ENCODE measurements at places on chromosomes 12 and 14.

GRCh38 chr14:98408713-98409112, 863.3 kb downstream of the BCL11B start:
- no peak for DNase-seq

DNA sequence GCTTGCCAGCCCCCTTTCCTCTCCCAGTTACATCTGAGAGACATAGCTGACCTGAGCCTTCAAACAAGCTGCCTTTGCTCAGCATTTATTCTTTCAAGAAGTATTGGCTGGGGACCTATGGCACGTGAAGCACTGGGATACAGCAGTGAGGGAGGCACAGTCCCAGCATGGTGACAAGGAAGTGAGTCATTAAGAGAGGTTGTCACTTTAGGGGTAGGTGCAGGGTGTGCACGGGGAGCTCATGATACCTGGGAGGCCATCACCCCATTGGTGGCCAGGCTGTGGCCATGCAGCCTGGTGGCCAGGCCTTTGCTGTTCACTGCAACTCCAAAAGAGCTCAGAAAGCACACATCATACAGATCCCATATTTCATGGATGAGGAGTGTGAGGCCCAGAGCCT, 5.7 kb upstream of the KRT75 start:
- no peak for DNase-seq

DNA sequence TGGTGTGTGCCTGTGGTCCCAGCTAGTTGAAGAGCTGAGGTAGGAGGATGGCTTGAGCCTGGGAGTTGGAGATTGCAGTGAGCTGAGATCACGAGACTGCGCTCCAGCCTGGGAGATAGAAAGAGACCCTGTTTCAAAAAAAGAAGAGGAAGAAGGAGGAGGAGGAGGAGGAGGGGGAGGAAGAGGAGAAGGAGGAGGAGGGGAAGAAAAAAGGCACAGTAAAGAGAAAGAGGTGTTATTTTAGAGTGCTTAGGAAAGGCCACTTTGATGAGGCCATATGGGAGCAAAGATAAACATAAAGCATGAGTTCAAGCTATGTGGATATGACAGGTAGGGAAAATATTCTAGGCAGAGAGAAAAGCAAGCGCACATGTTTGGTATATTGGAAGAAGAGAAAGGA, 154.1 kb upstream of the BTG1 start:
- DNase-seq = no peak

GRCh38 chr12:3077572-3078081, 448 bp downstream of the TSPAN9 start:
- no peak for DNase-seq

DNA sequence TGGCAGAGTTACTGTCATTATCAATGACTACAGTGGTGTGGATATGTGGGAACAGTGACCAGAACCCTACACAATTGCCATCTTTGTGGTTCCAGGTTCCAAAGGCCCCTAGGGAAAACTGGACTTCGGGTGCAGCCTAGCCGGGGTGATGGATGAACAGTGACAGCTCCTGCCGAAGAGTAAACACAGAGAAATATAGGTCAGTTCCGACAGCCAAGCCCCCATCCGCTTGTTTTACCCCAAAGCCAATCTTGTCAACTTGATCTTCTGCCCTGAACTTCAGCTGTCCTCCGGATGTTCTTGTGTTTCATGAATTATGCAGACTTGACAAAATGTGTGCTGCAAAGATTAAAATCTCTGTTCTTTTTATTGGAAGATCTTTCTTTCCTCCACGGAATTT, 200.4 kb upstream of the SRRM4 start:
- no peak for DNase-seq

DNA sequence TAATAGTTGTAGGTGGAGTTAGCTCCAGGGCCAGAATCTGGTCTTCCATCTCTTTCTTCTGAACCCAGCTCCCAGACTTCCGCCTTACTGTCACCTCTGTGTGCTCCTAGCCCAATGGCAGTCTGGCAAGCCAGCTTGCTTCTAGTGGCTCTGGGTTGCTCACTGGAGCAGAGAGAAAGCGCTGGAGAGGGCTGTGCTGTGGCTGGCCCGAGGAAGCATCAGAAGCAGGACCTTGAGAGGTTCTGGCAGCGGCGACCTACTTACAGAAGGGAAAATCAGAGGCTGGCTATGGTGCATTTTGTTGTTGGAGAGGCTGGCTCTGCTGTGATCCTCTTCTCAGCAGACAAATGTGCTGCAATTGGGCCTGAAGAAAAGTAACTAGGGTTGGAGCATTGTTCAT, 28.6 kb downstream of the KCNA5 start:
- DNase-seq = no peak

- DNase-seq = no peak
Observed at GRCh38 chr12:26030371-26030770, 71.9 kb downstream of the RASSF8 start.

- DNase-seq = no peak
Observed at GRCh38 chr12:25723921-25724491, 170.9 kb upstream of the LMNTD1 start.

DNA sequence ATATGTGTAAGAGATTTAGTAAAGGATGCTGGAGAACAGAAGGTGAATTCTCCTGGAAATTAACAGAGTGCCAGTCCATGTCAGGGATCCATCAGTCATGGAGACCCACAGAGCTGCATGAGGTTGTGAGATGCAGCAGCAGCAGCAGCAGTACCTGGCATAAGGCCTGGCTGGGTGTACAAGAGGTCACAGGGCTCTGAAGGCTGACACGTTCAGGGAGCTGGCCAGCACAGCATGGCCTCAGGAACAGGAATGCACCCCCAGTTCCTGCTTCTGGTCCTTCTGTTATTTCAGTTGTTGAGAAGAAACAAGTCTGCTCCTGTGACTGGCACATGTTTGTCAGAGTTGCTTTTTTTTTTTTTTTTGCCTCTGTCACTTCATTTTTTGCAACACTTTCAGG, 210.8 kb downstream of the CNTN1 start:
- DNase-seq = no peak

GRCh38 chr12:18718462-18718861, 19.4 kb downstream of the PLCZ1 start:
- no peak for DNase-seq

GRCh38 chr12:63961048-63961447, 116.5 kb downstream of the SRGAP1 start:
- no peak for DNase-seq

DNA sequence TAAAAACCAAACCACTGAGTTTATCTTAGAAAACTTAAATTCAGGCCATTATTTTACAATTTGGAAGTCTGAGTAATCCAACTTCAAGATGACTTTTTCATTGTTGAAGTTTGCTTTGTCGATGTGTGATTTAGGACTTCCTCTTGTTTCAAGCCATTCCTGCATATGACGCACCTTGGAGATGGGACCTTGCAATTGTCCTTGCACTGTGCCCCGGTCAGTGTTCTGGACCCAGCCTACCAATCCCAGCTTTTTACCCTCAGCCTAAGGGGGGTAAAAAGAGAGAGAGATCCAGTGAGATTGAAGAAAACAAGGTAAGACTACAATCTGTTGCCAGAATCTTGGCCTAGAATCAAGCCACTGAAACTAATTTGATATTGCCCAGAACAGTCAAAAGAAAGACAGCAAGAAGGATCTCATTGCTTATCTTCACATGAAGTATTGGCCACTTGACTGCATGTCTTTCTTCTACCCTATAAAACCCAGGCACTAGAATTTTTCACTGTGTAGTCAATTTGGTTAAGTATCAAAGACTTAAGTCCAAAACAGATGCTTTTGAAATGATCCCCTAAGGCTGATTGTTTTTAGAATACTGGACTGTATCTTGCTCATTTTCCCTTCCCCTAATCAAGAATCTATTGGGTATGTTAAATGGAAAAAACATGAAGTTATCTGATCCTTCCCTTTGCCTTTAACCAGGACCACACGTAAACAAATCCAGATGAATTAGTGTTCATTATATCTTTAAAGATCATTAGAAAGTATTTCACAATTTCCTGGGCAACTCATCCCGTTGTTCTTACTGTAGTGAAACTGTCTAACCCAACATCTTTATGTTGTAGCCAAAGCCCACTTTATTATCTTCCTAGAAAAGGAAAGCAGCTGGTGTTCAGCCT, 2.4 kb upstream of the MLH3 start:
- no peak for DNase-seq

DNA sequence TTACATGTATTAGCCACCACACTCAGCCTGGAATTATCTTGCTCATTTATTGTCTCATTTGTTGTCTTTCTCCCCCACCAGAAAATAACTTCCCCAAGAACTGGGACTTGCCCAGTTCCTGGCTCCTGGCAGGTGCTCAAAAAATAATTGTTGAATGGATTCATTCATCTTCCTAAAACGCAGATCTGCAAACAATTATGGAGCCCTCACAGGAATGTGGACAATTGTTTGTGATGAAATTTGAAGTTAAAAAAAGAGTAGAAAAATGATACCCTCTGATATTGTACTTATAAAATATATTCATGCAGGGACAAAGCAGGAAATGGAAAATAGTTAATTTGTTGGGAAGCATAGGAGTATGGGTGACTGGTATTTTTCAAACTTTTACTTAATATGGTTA, 60.7 kb upstream of the MAP1LC3B2 start:
- DNase-seq = no peak

DNA sequence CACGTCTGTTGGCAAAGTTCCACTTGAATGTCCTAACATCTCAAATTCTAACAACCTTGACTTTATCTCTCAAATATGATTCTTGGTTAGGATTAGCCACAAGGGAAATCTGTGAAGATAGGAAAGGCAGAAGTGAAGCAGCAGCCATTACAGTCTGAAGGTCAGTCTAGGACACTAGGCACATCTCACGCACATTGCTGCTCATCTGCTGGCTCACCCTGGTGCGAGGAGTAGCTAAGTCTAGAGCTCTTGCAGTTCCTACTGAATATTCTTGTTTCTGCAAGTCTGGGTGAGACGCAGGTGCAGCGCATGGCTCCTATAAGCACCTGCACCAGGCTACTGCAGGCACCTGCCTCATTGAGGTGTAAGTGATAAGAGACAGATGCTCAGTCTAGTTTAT, 6.4 kb upstream of the SLC25A3 start:
- DNase-seq = no peak

GRCh38 chr12:90959538-90960139, 4.7 kb upstream of the CCER1 start:
- DNase-seq = no peak

DNA sequence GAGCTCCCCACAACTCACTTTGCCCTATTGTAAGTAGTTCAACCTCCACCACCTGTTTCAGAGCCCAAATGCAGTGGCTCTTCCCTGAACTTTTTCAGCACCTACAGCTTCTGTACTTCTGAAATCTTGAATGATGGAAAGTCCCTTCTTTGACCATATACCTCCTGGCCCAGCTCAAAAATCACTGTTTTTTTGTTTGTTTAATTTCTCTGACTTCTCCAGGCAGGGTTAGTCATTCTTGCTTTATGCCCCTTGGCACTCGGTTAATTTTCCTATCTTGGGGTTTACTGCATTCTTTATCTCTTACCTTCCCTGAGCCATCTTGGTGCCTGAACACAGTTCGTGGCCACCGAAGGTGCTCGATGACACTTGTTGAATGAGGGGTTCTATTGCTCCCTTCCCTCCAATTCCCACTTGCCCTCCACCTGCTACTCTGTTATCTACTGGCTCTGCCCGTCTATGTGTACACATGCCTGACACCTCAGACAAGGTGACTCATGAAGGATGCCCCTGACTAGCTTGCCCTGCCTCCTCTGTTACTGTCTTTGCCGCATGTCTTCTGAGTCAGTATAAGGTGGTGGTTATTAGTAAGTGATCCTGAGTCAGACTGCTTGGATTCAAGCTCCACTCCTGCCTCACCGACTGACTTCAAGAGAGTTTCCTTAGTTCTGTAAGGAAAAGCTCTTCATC, 4.4 kb downstream of the AMHR2 start:
- DNase-seq = peak; percentile 88

DNA sequence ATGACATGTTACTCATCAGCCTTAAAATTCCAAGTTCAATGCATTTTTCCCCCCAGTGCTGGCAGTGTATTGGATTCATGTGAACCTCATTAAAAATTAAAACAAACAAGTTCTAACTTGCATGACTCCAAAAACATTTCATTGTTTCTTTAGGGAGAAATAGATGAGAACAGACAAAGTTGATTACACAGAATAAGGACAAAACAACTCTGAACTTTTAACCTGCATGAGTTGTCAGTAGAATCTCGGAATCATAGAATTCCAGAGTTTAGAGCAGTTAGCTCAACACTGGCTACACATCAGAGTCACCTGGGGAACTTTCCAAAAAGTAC, 127.5 kb downstream of the TMX1 start:
- DNase-seq = no peak

DNA sequence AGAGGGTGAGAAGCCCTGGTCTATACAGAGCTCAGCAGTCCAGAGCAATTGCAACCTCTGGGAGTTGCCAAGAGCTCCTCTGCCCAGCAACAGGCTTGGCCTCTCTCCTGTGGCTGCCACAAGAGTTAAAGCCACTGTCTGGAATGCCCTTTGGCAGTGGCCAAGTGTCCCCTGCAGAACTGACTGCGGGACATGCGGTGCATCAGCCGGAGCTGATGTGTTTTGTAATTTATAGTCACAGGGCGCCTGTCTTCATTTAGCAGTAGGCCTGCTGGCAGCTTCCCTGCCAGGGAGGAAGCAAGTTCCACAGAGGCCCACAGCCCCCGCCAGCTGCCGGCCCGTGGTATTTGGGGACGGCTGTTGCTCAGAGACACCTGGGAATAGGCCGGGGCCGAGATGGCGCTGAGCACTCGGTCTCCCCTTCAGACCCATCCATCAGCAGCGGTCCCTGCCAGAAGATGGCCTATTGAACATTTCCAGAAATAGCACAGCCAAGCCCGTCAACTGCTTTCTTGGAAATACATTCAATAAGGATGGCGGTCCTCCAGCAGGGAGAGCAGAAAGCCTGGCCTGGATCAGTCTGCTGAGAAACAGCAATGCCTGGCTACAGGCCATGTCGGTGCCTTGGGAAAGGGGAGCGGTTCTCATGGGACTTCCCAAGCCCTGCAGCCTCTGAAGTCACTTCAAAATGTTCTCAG, 217.4 kb downstream of the CRADD start:
- DNase-seq = no peak

All from H54 (cell line).